ENCODE measurements at places on chromosomes 13 and 19. TPM values are rescaled to one million over a fixed set of nuclear protein-coding genes. Genes with fewer than 3 reads are reported as not detected.

The ZNF135 gene
- total RNA-seq = 11.1 TPM

- DNase-seq = no peak
These were observed 158.4 kb downstream of the RNF17 start for GRCh38 chr13:24922387-24922744.

DNA sequence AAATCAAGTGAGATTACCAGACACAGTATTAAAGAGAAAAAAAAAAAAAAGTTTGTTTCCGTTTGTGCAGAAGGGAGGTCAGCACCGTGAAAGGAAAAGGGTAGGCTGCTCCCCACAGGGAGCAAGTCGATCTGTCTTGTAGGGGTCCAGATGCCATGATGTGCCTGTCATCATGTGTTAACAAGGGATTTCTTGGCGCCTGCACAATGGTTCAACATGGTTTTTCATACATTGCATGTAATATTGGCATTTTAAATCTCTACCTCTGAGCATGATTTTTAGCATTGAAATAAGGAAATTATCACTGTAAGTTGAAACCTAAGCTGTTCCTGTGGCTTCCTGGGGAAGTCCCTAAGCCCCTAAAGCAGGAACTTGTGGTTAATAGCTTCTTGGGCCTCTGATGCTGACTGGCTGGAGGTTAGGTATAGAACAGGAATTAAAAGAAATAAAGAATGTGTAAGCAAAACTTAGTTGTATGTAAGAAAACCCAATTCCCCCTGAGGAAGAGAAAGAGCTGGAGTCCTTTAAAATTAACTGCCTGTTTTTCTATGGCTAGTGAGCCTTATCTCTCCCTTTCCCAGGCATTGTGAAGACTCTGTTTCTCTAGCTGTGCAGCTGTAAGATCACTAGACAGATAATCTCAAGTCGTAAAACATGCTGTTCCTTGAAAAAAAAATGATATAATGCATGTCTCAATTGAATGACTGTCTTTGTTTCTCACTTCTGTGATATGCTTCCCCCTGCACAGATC, 7.4 kb upstream of the FCGBP start:
- DNase-seq = no peak

GRCh38 chr19:16325641-16326400, 1.2 kb downstream of the KLF2 start:
- no peak for DNase-seq

- no peak for DNase-seq
These were observed 1.1 kb downstream of the IGFLR1 start for GRCh38 chr19:35741203-35741515.

- DNase-seq = no peak
These were observed 7.8 kb upstream of the UBL3 start for GRCh38 chr13:29858231-29858630.

DNA sequence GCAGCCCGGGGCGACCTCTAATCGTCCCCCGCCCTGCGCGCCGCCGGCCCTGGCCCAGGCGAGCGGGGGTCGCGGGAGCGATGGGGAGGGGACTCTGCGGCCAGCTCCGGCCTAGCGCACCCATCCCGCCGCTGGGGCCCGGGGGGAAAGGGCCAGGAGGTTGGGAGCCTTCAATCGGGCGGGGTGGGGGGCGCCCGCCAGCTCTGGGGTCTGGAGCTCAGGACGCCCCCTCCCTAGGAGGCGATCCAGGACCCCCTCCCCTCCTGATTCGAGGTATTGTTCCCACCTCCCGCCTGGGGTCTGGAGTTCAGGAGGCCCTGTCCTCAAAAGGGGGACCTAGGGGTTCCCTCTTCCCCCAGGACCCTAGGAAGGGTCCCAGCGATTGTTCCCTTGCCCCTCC, 430 bp downstream of the ZNF358 start:
- DNase-seq = no peak

- no peak for DNase-seq
These were observed 146.7 kb upstream of the SPACA7 start for GRCh38 chr13:112229445-112229844.

Data from mucosa of gallbladder (tissue), 1 donor.